Ascending aorta (tissue), 2 donors: ENCODE measurements at places on chromosomes 11 and 22.

DNA sequence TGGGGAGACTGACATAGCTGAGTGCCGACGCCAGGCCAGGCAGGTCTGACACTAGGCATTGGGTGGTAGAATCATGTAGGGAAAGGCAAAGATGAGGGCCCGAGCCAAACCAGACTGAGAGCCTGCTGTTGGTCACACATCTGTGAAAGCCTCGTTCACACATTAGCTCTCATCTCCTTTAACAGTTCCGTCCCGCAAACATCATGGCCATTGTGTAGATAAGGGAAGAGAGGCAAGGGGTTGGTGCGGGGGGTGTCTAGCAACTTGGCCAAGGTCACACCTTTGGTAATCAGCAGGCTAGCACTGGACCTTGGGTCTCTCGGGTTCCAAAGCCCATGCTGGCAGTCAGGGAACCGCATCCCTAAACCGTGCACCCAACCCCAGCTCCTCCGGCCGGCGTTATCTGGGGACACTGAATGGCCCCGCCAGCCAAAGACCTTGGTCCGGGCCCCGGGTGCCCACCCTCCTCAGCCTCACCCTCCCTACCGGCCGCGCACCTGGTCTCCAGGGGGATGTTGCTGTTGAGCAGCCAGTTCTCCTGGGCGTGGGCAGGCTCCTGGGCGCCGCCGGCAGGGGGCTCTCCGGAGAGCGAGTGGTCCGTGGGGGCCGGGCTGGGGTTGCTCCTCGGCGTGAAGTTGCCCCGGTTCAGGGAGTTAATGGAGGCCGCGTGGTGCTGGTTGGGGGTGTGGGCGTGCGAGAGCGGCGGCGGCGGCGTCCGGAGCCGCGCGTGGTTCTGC lies 328.3 kb upstream of the NARS2 start:
- no peak overlapping the region for H3K4me3 ChIP-seq
- no peak overlapping the region for H3K27ac ChIP-seq
- no peak for DNase-seq
- H3K4me1 ChIP-seq: no peaks in the 10 kb centered on the region

DNA sequence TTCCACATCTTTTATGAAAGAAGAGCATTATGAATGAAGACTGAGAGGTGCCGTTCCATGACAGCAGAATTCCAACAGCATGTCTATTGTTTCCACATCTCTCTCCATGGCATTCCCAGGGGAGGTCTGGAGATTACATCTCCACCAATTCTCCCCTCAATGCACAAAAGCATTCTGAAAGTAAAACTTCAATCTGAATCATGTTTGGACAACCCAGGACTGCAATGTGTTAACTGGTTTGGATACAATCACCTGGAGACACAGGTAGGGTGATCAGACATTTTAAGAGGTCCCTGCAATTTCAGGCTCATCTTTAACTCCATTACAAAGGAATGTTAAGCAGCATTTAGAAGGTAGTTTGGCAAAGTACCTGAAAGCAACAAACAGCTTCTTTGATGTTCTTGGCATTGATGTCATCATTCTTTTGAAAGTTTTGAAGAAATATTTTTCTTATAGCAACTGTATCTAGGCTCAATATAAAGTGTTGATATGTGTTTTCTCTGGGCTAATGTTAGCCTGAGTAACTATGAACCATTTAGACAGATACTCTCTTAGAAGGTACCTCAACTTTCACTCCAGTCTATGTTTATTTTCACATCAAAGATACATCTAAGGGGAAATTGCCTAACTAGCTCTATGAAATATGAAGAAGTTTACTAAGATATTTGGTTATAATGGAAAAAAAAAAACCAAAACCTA lies 181.4 kb upstream of the MTMR2 start:
- H3K27ac ChIP-seq: no peak overlapping the region
- H3K27me3 ChIP-seq: no peaks in the 10 kb centered on the region
- no peak for DNase-seq
- no peak overlapping the region for H3K4me3 ChIP-seq
- H3K4me1 ChIP-seq: peaks cover 10% of the 10 kb centered on the region

DNA sequence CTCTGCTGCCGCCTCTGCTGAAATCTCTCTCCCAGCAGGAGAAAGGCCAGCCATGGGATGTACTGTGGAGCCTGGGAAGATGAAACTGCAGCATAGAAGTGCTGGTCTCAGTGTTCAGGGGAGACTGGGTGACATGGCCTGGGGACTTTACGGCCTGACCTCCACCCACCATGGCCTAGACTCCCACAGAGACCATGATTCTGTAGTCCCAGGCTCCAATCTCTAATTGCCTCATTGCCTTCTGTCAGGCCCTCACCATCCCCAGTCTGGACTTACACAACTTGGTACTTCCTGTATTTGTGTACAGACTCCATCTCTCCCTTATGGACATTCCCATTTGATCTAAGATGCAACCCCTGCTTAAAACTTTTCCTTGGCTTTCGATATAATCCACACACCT lies 43.1 kb downstream of the TRAF6 start:
- DNase-seq: no peak
- H3K27ac ChIP-seq: no peak overlapping the region
- no peak overlapping the region for H3K4me3 ChIP-seq
- H3K36me3 ChIP-seq: no peaks in the 10 kb centered on the region

- no peaks in the 10 kb centered on the region for H3K36me3 ChIP-seq
- H3K4me3 ChIP-seq: no peak overlapping the region
- no peak overlapping the region for H3K27ac ChIP-seq
- no peaks in the 10 kb centered on the region for H3K27me3 ChIP-seq
Measured at GRCh38 chr11:35968386-35969088, 24.7 kb downstream of the LDLRAD3 start.

DNA sequence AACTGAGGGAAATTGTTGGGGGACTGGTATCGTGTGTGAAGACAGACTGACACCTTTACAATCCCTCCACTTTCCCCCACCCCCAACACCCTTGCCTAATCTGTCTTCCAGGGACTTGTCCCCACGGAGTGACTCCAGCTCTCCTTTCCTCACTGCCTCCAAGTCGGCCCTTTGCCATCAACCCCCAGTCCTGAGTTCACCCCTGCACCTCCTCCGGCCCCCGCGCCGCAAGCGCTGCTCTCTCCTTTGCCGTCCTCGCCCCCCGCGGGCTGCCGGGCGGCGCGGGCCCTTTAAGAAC lies 183 bp upstream of the ABCG4 start:
- no peaks in the 10 kb centered on the region for H3K27me3 ChIP-seq
- DNase-seq: no peak
- H3K4me3 ChIP-seq: peak overlapping the region; percentile 78
- H3K27ac ChIP-seq: no peak overlapping the region
- peaks cover 10% of the 10 kb centered on the region for H3K4me1 ChIP-seq
